H1 (cell line): ENCODE measurements at places on chromosomes 2 and 18. TPM values are rescaled to one million over a fixed set of nuclear protein-coding genes. Genes with fewer than 3 reads are reported as not detected.

- no peak for DNase-seq
Measured at GRCh38 chr2:205722283-205722918, 40.1 kb downstream of the NRP2 start.

- no peak for DNase-seq
Measured at GRCh38 chr2:39107156-39107555, 13.7 kb downstream of the SOS1 start.

GRCh38 chr2:150978053-150978452, 283.6 kb downstream of the RBM43 start:
- peak; percentile 7 for DNase-seq

DNA sequence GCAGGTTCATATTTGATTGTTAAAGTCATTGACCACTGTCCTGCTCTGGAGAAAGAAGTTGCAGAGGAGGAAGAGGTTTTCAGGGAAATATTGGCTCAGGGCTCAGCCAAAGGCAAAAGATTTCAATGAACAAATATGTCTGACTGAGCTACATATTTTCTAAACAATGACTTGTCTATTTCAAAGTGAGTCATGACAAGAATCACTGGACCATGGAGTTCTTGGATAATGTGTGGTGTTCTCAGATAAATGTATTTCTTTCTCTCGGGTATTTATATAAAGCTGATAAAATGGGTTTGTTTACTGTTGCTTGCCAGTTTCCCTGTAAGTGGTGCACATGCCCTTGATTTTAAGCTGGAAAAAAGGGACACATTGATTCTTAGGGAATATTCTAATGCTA, 34.3 kb upstream of the RMP24 start:
- no peak for DNase-seq

DNA sequence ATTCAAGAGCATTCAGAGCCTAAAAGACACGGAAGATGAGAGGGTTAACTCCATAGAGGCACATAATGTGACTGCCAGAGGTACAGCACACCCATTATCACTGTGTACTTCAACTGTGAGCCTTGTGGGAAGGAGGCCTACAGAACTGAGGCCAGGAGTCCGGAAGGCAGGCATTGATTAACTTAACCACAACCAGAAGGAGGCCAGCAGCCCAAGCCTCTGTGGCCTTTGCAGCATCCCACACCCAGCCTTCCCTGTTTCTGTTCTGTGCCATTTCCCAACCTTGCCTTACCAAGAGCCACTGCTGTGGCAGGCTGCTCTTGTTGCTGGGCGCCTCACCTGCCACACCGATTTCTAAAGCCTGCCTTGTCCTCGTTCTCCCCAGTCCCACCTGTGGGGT, 27.2 kb downstream of the SIGLEC15 start:
- no peak for DNase-seq

- DNase-seq: no peak
Measured at GRCh38 chr2:23091019-23091418, 294.0 kb upstream of the KLHL29 start.

DNA sequence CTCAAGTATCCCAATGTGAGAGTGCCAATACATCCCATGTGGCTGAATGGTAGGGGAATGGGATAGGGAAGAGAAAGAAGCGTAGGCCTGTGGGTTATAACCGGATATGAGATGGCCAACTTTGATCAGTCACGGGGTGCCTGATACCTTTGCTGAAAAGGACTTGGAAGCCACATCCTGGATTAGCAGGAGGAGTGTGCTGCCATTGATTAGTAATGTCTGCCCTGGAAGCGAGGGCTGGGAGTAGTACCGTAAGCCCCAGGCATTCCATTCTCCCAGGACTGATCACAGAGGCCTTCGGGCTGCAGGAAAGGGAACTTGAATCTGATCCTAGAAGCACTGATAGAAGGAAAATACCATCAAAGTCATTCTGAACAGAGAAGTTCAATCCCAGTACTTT, 218.5 kb downstream of the TFCP2L1 start:
- no peak for DNase-seq

NFU1 gene
- total RNA-seq: 43.4 and 45.5 TPM in 2 replicates

ALPG gene
- 0.56 and 0.75 TPM in 2 replicates for total RNA-seq

GRP gene
- total RNA-seq: not detected in 2 replicates
